ENCODE measurements at places on chromosomes 16 and 17. TPM values are rescaled to one million over a fixed set of nuclear protein-coding genes. Genes with fewer than 3 reads are reported as not detected.

Gene HID1
- 101 TPM for total RNA-seq

Gene KRTAP9-2
- total RNA-seq = not detected

Gene PPP1R27
- not detected for total RNA-seq

Gene ACSM2A
- not detected for total RNA-seq

Gene TEKT1
- total RNA-seq = 1.4 TPM

Gene CACNG3
- total RNA-seq = not detected

Gene NPIPB12
- 87.3 TPM for total RNA-seq

Gene ABCA10
- total RNA-seq = 0.59 TPM

Gene TRIM72
- 3.9 TPM for total RNA-seq

Gene TERB1
- total RNA-seq = not detected

Gene TPSG1
- not detected for total RNA-seq

Gene FBXO31
- 65.8 TPM for total RNA-seq

Gene NRN1L
- total RNA-seq = 4.4 TPM

Gene HEATR9
- not detected for total RNA-seq

Gene RAB26
- total RNA-seq = 5.1 TPM

Gene MT1G
- 745 TPM for total RNA-seq

Gene FZD2
- 10.1 TPM for total RNA-seq

Gene KRTAP2-1
- not detected for total RNA-seq

Gene PHLPP2
- total RNA-seq = 21.2 TPM

Gene AOC2
- total RNA-seq = 0.27 TPM

Gene PERCC1
- total RNA-seq = 45.2 TPM

Gene PRKCB
- total RNA-seq = 28.6 TPM

Gene PRDM7
- total RNA-seq = 0.09 TPM

All from prostate gland (tissue), 2 donors.